ENCODE measurements at places on chromosomes 13 and 19. TPM values are rescaled to one million over a fixed set of nuclear protein-coding genes. Genes with fewer than 3 reads are reported as not detected.

GRCh38 chr19:1313695-1314613, 28.3 kb downstream of the EFNA2 start:
- H3K36me3 ChIP-seq, result no peaks in the 10 kb centered on the region
- peaks cover 26% of the 10 kb centered on the region for H3K27me3 ChIP-seq
- no peak for DNase-seq
- H3K4me1 ChIP-seq, result no peaks in the 10 kb centered on the region

Gene LILRA1
- polyA plus RNA-seq, result 151 TPM

GRCh38 chr13:48178126-48178525, 54.9 kb upstream of the ITM2B start:
- no peak overlapping the region for H3K27ac ChIP-seq
- H3K4me3 ChIP-seq, result no peak overlapping the region
- peaks cover 35% of the 10 kb centered on the region for H3K4me1 ChIP-seq
- DNase-seq, result no peak
- H3K27me3 ChIP-seq, result no peaks in the 10 kb centered on the region
- no peaks in the 10 kb centered on the region for H3K36me3 ChIP-seq

DNA sequence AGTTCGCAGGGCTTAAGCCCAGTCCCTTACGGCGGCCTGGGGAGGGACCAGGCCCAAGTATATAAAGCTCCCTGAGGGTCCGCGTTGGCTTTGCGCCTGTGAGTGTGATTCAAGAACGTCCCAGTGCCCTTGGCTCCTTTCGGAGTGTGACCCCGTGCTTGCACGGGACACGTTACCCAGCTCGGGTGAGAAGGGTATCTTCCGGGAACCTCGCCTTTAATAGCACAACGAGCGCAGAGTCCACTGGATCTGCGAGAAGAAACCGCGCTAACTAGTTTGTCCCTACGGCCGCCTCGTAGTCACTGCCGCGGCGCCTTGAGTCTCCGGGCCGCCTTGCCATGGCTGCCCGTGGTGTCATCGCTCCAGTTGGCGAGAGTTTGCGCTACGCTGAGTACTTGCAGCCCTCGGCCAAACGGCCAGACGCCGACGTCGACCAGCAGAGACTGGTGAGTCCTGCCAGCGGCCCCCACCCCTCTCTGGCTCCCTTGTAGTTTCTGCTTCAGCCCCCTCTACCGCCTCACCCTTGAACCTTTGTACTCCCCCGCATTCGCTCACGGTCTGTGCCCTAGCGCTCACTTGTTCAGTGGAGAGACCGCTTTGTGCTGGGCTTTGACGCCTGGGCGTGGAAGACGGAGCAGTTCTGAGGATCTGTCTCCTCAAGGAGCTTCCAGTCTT, at the start of gene DNAJC15:
Gene DNAJC15 (plus strand): TSS at position 298 of the 675 bp plus-strand sequence. CDS start 41 bp downstream, at position 339.
- peak; percentile 70 for DNase-seq
- H3K27ac ChIP-seq, result peak within 1 kb of the TSS; percentile 96
- peaks cover 36% of the 10 kb centered on the region for H3K4me1 ChIP-seq
- peak within 1 kb of the TSS; percentile 65 for H3K4me3 ChIP-seq

Gene ZNF418
- 1.4 TPM for polyA plus RNA-seq

Gene SPRYD7
- 1.1 TPM for polyA plus RNA-seq

GRCh38 chr13:70027551-70027950, 80.1 kb upstream of the ATXN8OS start:
- no peaks in the 10 kb centered on the region for H3K36me3 ChIP-seq
- H3K4me3 ChIP-seq, result no peak overlapping the region
- no peak for DNase-seq
- H3K27ac ChIP-seq, result no peak overlapping the region

- no peak overlapping the region for H3K27ac ChIP-seq
- peaks cover 7% of the 10 kb centered on the region for H3K4me1 ChIP-seq
- no peaks in the 10 kb centered on the region for H3K27me3 ChIP-seq
- DNase-seq, result no peak
Measured at GRCh38 chr13:20415306-20415679, 110.4 kb downstream of the CRYL1 start.

- H3K36me3 ChIP-seq, result no peaks in the 10 kb centered on the region
- no peak overlapping the region for H3K4me3 ChIP-seq
- H3K27me3 ChIP-seq, result no peaks in the 10 kb centered on the region
- no peak overlapping the region for H3K27ac ChIP-seq
- no peak for DNase-seq
- H3K4me1 ChIP-seq, result peaks cover 19% of the 10 kb centered on the region
Measured at GRCh38 chr13:41962994-41963393, 2.1 kb upstream of the VWA8 start.

Gene ZNF626
- polyA plus RNA-seq, result 1.4 TPM

Gene MCEMP1
- polyA plus RNA-seq, result 65.5 TPM

DNA sequence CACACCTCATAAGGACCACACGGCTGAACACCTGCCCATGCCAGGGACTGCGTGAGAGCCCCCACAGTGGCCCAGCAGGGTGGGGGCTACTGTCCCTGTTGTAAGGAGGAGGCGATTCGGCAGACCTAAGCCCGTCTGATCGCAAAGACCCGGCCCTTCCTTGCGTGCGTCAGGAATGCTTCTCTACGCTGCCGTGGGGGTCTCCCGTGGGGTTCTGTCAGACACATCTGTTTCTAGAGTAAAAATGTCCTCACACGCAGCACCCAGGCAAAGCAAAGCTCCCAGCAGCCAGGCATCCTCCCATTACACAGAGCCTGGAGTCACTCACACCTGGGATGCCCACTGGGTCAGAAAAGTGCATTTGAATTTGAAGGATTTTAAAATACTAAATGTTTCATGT, 147.7 kb upstream of the SOX1 start:
- H3K4me3 ChIP-seq, result no peak overlapping the region
- DNase-seq, result no peak
- no peaks in the 10 kb centered on the region for H3K36me3 ChIP-seq
- no peaks in the 10 kb centered on the region for H3K27me3 ChIP-seq
- H3K27ac ChIP-seq, result no peak overlapping the region

DNA sequence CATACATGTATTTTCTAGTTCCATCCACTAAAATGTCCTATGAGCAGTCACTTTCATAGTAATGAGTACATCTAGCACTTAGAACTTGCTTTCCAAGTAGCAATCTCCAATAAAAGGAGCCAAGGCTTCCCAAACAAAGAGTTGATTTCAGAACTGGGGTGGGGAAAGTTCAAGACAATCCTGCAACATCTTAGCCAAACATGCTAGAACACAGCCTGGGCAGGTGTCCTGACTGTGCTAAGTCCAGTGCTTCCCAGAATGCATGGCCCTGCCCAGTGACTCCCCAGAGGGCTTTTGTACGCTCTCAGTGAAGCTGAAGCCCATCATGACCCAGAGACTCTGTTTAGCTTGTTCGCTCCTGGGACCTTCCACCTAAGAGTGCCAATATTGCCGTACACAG, 106.7 kb upstream of the UBAC2 start:
- DNase-seq, result no peak
- peaks cover 95% of the 10 kb centered on the region for H3K27me3 ChIP-seq
- H3K4me1 ChIP-seq, result no peaks in the 10 kb centered on the region
- no peak overlapping the region for H3K4me3 ChIP-seq

Gene IZUMO1
- not detected for polyA plus RNA-seq

DNA sequence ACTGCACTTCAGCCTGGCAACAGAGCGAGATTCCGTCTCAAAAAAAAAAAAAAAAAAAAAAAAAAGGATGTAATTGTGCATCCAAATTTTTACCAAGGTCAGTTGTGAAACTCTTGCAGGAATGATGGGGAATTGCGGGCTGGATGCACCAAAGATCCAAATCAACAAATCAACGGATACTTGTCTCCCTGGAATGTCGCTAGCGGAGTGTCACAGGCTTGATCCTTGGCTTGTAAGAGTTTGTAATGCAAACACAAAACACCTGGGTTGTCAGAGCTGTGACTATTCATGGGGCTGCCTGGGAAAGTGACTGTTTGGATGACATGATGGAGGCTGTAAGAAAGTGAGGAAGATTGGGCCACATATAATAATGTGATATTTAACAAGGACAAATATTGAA, 4.2 kb downstream of the KANK3 start:
- H3K4me3 ChIP-seq, result no peak overlapping the region
- no peak overlapping the region for H3K27ac ChIP-seq
- peaks cover 23% of the 10 kb centered on the region for H3K4me1 ChIP-seq
- no peaks in the 10 kb centered on the region for H3K36me3 ChIP-seq

Gene CASP14
- polyA plus RNA-seq, result not detected

DNA sequence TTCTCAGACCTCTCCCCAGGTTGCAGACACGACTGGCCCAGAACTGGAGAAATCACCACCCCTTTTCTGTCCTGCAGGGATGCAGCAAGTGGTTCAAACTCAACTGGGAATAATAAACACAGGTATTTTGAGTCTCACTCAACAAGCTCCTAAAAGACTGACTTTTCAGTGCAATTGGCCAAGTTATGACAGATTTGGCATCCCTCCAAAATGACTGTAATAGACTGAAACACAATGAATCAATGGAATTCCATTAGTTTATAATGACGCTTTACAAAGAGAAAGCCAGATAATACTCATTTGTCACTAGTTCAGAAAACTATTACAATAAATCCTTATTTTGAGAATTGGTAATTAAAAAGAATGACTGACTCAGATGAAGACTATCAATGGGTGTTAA, 38.1 kb downstream of the MIPEP start:
- H3K36me3 ChIP-seq, result no peaks in the 10 kb centered on the region
- no peak overlapping the region for H3K27ac ChIP-seq
- H3K27me3 ChIP-seq, result no peaks in the 10 kb centered on the region
- no peak overlapping the region for H3K4me3 ChIP-seq
- H3K4me1 ChIP-seq, result no peaks in the 10 kb centered on the region
- DNase-seq, result no peak

Gene ZFP14
- 0.57 TPM for polyA plus RNA-seq

- no peak overlapping the region for H3K4me3 ChIP-seq
- H3K4me1 ChIP-seq, result no peaks in the 10 kb centered on the region
- H3K36me3 ChIP-seq, result no peaks in the 10 kb centered on the region
- H3K27me3 ChIP-seq, result no peaks in the 10 kb centered on the region
- DNase-seq, result no peak
Measured at GRCh38 chr19:30206187-30206586, 166.0 kb upstream of the ZNF536 start.

Gene SHC2
- not detected for polyA plus RNA-seq

DNA sequence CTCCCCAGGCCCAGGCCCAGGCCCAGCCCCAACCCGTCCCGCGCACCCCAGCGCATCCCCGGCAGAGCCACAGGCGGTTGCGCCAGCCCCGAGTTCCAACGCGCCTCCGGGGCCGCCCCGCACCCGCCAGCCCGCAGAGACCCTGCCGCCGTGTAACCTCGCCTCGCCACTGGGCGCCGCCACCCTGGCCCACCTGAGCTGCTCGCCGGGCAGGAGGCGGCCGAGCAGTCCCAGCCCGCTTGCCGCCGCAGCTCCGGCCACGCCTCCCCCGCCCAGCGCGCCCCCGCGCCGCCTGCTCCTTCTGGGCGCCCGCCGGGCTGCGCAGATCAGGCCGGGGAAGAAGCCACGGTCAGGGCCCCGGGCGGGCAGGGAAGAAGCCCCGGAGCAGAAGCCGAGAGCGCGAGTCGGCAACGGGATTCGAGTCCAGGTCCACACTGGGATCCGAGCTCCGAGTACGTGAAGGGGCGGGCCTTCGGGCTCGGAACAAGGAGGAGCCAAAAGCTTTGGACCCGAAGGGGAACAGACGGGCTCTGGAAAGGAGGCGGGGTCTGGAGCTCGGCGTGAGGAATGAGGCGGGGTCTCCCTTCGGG, at the start of gene MBOAT7:
Gene MBOAT7 (minus strand): TSS at position 436 of the 590 bp plus-strand sequence. CDS start 1,072 bp downstream, outside the sequence.
- peak within 1 kb of the TSS; percentile 97 for H3K4me3 ChIP-seq
- H3K4me1 ChIP-seq, result peaks cover 47% of the 10 kb centered on the region
- peak within 1 kb of the TSS; percentile 98 for H3K27ac ChIP-seq
- peaks cover 44% of the 10 kb centered on the region for H3K36me3 ChIP-seq
- H3K27me3 ChIP-seq, result no peaks in the 10 kb centered on the region
- no peak for DNase-seq

- no peak overlapping the region for H3K27ac ChIP-seq
- peaks cover 4% of the 10 kb centered on the region for H3K36me3 ChIP-seq
- no peaks in the 10 kb centered on the region for H3K27me3 ChIP-seq
- H3K4me3 ChIP-seq, result no peak overlapping the region
- no peak for DNase-seq
Measured at GRCh38 chr19:49565261-49565660, 15.1 kb downstream of the NOSIP start.

DNA sequence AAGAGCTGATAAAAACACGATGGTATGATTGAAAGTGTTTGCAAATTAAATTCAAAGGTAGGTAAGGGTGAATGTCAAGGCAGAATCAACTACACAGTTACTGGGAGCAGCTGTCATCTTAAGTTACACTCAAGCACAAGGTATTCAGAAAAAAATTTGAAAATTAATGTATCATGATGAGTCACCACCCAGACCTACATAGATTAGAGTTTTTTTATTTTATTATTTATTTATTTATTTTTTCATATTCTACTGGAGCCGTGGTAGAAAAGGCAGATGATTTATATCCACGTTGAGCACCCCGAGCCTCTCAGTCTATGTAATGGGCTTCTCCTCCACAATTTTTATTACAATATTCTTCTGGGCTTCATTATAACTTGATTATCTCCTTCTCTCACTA, 728.9 kb upstream of the ARGLU1 start:
- no peaks in the 10 kb centered on the region for H3K36me3 ChIP-seq
- no peak overlapping the region for H3K27ac ChIP-seq
- no peaks in the 10 kb centered on the region for H3K4me1 ChIP-seq
- no peaks in the 10 kb centered on the region for H3K27me3 ChIP-seq
- no peak overlapping the region for H3K4me3 ChIP-seq

DNA sequence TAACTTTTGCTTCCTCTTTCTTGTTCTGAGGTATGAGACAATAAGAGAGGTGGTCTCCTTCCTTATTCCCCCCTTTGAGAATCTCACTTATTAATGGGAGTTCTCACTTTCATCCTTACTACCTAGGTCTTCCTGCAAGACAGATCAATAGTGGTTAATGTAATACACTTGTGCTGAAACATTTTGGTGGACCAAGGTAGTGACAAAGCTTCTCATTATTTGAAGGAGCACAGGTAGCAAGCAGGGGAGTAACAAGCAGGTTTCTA, 17.9 kb downstream of the ZNF700 start:
- H3K27me3 ChIP-seq, result no peaks in the 10 kb centered on the region
- H3K27ac ChIP-seq, result no peak overlapping the region
- H3K36me3 ChIP-seq, result peaks cover 87% of the 10 kb centered on the region
- no peaks in the 10 kb centered on the region for H3K4me1 ChIP-seq
- DNase-seq, result no peak

Gene IRGC
- not detected for polyA plus RNA-seq

Gene OSCAR
- polyA plus RNA-seq, result 270 TPM

- H3K27ac ChIP-seq, result no peak overlapping the region
- H3K36me3 ChIP-seq, result peaks cover 37% of the 10 kb centered on the region
- peaks cover 15% of the 10 kb centered on the region for H3K4me1 ChIP-seq
- H3K27me3 ChIP-seq, result no peaks in the 10 kb centered on the region
- DNase-seq, result no peak
Measured at GRCh38 chr13:113586661-113587479, 2.3 kb downstream of the TFDP1 start.
